Stimulated activated CD4-positive, alpha-beta T cell treated with anti-CD3 and anti-CD28 coated beads, Interleukin-1b, Interleukin-23, amount 100 ng/mL, for 1 hour (primary cell): ENCODE measurements at places on chromosomes 3 and 15.

- no peak for DNase-seq
These were observed 46.9 kb upstream of the NEDD4 start for GRCh38 chr15:56040081-56041035.

- DNase-seq: no peak
These were observed 38.0 kb downstream of the FEM1B start for GRCh38 chr15:68315495-68316031.

DNA sequence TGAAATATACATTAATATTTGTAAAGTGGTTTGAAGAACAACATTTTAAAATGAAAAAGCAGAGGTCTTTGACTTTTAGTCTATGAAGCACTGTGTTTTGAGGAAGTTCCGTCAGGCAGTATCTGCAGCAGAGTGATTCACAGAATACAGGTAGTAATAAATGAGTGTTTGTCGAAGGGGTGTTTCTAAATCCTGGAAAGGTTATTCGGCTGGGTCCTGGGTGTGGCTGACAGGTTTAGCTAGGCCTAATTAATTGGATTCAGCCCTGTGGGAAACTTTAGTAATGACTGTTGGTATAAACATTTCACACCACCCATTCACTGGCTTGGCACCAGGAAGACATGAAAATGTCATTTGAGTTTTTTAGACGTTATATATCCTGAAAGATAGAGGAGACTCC is 51.3 kb downstream of the TIPARP start:
- no peak for DNase-seq

DNA sequence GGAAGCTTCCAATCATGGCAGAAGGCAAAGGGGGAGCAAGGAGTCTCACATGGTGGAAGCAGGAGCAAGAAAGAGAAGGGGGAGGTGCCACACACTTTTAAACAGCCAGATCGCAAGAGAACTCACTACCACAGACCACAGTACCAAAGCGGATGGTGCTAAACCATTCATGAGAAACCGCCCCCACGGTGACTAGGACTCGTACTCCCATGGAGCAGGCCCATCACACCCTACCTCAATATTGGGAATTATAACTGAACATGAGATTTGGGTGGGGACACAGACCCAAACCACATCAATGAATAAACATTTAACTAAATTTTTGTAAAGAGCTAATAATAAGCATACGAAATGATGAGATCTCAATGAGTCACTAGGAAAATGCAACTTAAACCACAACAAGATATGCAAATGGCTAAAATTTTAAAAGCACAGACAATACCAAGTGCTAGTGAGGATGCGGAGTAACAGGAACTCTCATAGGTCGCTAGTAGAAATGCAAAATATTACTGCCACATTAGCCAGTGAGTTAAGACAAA is 10.0 kb downstream of the MRPS25 start:
- no peak for DNase-seq

- no peak for DNase-seq
These were observed 130.1 kb downstream of the EEFSEC start for GRCh38 chr3:128283421-128283820.

GRCh38 chr3:78481050-78481449 is 1286.7 kb downstream of the ROBO1 start:
- no peak for DNase-seq

DNA sequence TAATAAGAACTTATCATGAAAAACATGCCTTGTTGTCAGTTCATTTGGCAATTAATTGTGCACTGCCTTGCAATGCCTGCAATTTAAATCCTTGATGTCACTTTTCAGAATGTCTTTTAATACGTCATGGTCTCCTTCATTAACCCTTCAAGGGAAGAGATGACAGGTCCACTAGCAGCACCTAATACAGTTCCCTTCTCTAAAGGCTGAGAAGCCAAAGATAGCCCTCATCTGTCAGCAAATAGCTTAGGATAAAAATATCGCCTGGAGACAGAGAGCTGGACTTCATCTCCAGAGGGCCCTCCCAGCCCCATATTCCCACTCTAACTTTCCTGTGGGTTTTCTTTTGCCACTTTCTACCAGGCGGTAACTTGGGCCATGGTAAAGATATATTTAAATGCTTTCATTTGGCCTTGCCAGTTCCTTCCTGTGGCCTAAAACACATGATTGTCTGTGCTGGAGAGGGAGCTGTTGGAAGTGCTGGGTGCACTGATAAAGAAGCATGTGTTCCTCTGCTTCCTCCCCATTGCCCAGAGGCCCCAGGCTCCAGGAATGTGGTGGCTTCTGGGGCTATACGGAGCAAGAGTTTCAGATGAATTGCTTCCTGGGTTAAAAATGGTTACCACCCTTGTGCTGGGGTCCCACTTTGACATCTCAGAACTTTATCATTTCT is 76.3 kb upstream of the UMPS start:
- DNase-seq: no peak

DNA sequence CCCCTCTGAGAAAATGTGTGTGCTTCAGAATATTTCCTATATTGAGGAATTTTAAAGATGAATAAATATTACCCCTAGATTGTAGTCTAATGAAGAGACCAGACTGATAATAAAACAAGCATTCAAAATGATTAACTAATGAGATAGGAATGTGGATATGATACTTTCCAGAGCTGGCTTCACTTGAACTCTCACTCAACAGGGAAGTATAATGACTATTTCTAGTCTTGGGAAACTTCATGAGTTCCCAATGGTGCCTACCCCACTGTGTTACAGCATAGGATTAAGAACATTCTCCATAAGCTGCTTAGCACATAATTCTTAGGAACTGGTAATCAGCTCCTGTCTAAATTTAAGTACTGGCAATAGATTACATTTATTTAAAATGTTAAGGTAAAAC is 261.5 kb upstream of the ZNF385D start:
- no peak for DNase-seq

GRCh38 chr3:37054370-37054769 is 61.1 kb downstream of the MLH1 start:
- DNase-seq: no peak

DNA sequence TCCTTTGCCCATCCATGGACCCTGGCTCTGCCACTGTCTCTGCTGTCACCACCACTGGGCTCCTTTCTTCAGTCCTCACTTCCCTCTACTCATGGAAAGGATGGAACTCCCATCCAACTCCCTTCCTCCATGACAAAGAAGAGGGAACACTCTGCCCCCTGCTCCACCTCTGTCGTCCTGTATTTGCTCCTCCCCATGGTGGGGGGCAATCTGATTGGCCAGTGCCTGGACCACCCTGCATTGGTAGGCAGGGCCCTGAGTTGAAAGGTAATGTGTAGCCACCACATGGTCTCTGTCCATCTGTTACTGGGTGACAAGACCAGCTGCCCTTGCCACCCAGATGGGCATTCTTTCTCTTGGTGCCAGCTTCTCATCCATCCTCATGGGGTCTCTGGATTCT is 20.7 kb upstream of the HEG1 start:
- DNase-seq: no peak

- no peak for DNase-seq
These were observed 48.8 kb downstream of the GLB1 start for GRCh38 chr3:33047842-33048834.

DNA sequence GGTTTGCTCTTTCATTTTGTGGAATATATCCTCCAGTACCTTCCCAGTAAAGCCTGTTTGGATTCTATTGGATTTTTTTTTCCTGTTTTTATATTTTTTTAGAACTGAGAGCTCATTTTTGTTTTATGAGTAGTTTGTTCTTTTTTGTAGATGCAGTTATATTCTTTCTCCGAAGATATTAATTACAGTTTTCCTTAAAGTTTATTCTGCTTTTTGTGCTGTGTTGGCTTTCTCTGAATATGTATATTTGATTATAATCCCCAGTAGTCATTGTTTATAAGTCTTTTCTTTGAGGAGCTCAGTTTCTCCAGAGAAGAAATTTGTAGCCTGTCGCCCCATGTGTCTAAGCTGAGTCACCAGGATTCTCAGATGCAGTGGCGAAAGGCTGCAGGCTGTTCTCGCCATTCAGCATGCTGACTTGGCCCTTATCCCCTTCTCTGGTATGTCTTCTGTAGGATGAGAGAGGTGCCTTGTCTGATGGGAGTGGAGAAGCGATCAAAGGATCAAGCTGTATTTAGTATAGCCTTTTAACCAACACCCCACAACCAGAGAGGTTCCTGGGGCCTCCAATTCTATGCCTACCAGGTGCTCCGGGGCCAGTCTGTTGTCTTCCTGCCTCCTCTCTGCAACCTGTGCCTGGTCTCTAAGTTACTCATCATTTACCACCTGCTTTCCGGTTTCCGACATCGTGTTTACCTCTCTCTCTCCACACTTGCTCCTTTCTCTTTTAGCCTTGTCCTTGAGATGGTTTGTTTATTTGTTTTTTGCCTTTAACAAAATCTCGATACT is 31.7 kb upstream of the MFSD1 start:
- no peak for DNase-seq

GRCh38 chr3:159674583-159674982 is 314.1 kb upstream of the IL12A start:
- DNase-seq: no peak

- DNase-seq: no peak
These were observed 50.0 kb upstream of the TBC1D23 start for GRCh38 chr3:100210772-100211135.

- no peak for DNase-seq
These were observed 47.5 kb upstream of the CHMP2B start for GRCh38 chr3:87179642-87180041.
